ENCODE measurements at places on chromosomes 6 and 20. TPM values are rescaled to one million over a fixed set of nuclear protein-coding genes. Genes with fewer than 3 reads are reported as not detected.

Gene TLDC2
- 1.1 TPM for total RNA-seq

- no peak for DNase-seq
These were observed 661.6 kb downstream of the QKI start for GRCh38 chr6:164075981-164076615.

DNA sequence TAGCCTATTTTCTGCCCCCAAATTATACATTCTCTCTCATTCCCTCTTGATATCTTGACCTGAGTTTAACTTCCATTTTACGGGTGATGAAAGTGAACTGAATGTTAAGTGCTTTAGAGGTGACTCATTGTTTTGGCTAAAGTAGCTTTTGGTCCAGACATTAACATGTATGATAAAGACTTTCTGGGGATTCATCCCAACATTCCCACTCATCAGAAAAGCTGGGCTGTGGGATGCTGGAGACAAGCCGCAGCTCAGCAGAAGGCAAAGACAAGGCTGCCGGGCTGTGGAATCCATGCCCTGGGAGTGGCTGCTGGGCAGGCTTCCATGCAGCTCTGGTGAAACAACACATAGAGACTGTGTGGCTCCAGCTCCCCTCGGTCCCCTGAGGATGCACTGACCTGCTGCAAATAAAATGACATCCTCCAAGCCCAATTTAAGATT, 89.9 kb upstream of the SYNDIG1 start:
- no peak for DNase-seq

Gene PACSIN1
- total RNA-seq = 0.69 TPM

DNA sequence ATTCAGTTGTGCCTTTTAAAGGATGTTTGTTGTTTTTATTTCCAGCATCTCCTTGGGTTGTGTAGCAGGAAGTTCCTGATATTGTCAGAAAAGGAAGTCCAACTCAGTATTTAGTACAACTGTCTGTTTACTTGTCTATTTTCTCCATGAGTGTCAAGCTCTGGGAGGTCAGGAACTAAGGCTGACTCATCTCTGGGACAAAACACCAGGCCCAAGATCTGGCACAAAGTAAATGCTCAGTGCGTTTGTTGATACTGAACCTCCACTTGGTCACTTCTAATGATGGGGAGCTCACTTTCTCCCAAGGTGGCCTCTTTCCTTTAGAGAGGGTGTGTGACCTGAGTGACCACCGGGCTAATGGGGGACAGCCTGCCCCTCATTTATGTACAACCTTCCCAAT, 12.6 kb upstream of the PIGU start:
- no peak for DNase-seq

DNA sequence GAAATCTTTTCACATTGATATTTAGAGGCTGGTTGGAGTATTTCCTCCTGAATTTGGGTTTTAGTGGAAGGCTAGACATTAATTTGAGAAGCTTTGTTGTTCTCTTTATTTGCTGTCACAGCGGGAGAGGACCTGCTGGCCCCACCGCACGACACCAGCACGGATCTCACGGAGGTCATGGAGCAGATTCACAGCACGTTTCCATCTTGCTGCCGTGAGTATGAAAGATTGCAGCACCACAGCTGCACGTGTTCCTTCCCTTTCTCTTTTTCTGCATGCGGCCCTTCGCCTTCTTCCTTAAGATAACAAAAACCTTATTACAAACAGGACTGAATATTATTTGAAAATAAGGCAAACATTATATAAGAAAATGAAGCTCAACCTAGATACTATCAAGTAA, 555.5 kb downstream of the UTRN start:
- DNase-seq = no peak

Data from Calu3 (cell line).